ENCODE measurements at places on chromosomes 4 and X.

DNA sequence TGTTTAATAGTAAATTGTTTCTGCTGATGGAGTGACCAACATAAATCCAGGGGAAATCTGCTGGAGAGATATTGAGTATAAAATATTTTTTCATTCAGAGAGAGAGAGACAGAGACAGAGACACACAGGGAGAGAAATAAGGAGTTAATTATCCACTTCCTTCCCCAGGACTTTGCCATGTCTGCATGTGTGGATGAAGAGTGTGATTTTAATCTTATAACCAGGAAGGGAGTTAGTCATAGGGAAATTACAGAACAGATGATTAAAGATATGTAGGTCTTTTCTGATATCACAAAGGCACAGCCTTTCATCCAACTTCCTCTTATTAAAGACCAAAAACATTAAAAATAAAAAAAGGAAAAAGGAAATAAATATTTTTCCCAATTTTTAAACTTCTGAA is 526.3 kb downstream of the SPRY1 start:
- DNase-seq, result no peak

DNA sequence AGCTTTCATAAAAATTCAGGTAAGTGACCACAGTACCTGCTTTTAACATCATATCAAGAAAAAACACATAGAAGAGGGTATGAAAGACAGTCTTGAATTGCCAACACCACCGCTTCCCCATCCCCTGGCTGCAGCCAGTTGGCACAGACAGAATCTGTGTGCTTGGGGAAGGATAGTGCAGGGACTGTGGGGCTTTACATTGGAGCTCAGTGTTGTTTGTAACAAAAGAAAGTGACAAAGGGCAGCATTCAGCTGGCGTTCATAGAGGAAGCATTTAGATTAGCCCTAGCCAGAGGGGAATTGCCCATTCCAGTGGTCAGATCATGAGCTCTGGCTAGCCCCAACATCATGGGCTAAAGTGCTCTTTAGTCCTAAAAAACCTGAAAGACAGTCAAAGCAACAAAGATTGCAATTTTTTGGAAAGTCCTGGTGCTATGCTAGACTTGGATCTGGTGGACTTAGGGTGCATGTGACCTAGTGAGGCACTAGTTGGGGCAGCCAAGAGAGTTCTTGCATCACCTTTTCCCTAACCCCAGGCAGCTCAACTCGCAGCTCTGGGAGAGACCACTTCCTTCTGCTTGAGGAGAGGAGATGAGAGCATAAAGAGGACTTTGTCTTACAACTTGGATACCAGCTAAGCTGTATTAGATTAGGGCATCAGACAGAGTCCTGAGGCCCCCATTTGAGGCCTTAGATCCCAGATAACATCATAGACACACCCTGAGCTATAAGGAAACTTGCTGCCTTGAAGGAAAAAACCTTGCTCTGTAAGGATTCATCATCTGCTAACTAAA is 1602.4 kb upstream of the ADGRL3 start:
- no peak for DNase-seq

- DNase-seq, result no peak
Observed at GRCh38 chr4:56129431-56129861, 180.7 kb downstream of the CEP135 start.

- no peak for DNase-seq
Observed at GRCh38 chr4:13378973-13379759, 105.0 kb downstream of the RAB28 start.

GRCh38 chr4:52611030-52611555 is 48.0 kb downstream of the USP46 start:
- no peak for DNase-seq

- no peak for DNase-seq
Observed at GRCh38 chr4:82585690-82586435, 24.1 kb upstream of the TMEM150C start.

DNA sequence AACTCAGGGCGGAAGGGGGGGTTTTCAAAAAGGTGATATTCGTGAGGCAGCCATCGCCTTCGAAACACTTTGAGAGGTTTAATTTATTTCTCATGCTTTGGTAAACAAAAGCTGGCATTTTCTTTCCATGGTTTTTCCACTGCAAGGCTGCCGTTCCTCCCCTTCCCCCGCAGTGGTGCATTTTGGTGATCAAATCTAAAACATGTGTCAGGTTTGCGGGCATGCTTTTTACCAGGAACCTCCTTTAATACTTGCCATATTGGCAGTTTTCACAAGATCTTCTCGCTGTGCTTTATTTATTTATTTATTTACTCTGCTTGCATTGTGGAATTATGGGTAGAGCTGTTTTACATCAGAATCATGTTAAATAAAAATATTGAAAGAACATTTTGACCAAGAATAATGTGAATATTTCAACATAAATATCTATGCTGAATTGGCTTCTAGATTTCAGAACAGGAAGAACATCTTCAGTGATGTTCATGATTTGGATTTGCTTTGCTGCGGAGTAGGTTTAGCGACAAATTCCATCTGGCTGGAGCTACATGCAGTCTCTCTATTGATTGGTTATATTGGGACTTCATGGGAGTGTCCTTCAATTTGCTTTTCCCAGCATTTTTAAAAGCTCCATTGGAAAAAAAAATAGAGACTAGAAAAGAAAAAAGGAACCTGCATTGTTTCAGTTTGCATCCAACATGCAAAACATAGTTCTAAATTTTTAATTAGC is 54.4 kb downstream of the STOX2 start:
- no peak for DNase-seq

Measured in AG04449 (cell line).